ENCODE measurements at places on chromosomes 16 and 17. TPM values are rescaled to one million over a fixed set of nuclear protein-coding genes. Genes with fewer than 3 reads are reported as not detected.

Gene DHRS7C
- total RNA-seq: not detected

Gene NOD2
- total RNA-seq: 2.2 TPM

Gene KRT15
- 147 TPM for total RNA-seq

Gene TM4SF5
- total RNA-seq: not detected

Gene CBLN1
- 0.26 TPM for total RNA-seq

Gene TEKT1
- not detected for total RNA-seq

Gene CA7
- not detected for total RNA-seq

Gene TMEM220
- 17.6 TPM for total RNA-seq

Gene NF1
- 112 TPM for total RNA-seq

Gene TBC1D26
- 0.47 TPM for total RNA-seq

Gene INO80E
- 88.5 TPM for total RNA-seq

Gene CACNG3
- total RNA-seq: not detected

Gene PPY
- not detected for total RNA-seq
